ENCODE measurements at places on chromosomes 2 and 18.
A peak's percentile ranks its signal among the peaks of the same experiment; 100 is the strongest.

GRCh38 chr2:212928681-212929080 lies 222.7 kb downstream of the IKZF2 start:
- DNase-seq: no peak

DNA sequence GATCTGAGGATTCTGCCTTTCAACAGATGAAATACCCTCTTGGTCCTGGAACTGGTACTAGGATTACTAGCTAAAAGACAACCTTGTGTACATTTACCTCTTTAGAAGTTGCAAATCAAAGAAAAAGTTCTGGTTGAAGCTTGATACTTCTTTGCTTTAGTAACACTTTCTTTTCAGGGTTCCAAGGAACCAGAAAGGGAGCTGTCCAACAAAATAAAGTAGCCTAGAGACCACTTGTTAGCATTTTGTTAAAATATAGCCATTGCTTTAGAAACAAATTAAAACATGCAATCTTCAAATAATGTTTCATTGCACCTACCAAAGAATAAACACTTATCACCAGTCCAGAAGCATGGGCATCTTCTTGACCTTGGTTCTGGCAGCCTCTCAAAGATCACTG lies 117.9 kb upstream of the MAP3K20 start:
- DNase-seq: no peak

- peak; percentile 14 for DNase-seq
Measured at GRCh38 chr2:217836901-217837491, 165.8 kb downstream of the TNS1 start.

- peak; percentile 83 for DNase-seq
Measured at GRCh38 chr2:164706522-164706921, 85.2 kb upstream of the GRB14 start.

DNA sequence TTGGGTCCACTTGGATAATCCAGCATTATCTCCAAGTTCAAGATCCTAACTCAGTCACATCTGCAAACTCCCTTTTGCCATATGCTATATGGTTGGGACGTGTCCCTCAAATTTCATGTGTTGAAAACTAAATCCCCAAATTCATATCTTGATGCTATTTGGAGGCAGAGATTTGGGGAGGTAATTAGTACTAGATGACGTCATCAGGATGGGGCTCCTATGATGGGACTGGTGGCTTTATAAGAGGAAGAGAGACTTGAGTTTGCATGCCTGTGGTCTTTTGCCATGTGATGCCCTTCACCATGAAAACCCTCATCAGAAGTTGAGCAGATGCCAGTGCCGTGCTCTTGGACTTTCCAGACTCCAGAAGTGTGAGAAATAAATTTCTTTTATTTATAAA lies 16.8 kb upstream of the SMAD4 start:
- no peak for DNase-seq

GRCh38 chr2:42754021-42754775 lies 9.7 kb downstream of the OXER1 start:
- no peak for DNase-seq

DNA sequence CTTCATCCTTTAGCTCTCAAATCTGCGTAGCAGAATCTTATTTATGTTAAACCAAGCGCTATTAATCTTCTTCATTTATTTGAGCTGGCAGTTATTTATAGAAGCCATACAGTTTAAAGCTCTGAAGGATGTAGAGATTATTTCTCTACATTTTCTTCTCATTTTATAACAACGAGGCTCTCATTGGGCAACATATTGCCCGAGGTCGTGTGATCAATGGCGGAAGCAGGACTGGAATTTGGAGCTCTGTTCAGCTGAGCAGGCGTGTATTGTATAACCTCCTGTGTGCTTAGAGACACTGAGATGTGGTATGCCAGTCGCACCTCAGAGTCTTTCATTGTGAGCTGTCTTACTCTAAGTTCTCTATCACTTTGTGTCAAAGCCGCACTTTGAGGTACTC lies 17.5 kb upstream of the DRC1 start:
- DNase-seq: peak; percentile 46

DNA sequence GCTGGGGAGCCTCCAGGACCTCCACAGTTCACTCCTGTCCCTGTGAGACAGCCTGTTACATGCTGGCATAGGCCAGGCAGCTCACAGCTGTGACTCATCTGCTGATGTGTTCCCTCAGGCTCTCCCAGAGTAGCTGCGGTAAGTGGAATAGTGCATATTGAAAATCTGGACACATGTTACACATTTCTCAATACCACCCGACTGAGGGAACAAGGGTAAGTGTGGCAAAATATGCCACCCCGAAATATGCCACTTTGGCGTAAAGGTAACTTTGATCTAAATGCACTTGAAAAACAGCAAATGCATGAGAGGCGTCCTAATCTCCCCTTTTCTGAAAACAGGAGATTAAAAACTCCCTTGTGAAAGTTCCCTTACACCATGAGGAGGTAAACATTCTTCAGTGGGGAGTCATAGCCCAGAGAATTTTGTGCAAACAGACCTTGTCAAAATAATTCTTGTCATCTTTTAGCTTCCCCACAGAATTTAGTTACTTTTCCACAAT lies 557.9 kb downstream of the CCDC85A start:
- peak; percentile 96 for DNase-seq

GRCh38 chr2:149601141-149601796 lies 13.7 kb upstream of the MMADHC start:
- DNase-seq: peak; percentile 48

GRCh38 chr2:96374211-96374951 lies 38.8 kb downstream of the NCAPH start:
- peak; percentile 18 for DNase-seq

DNA sequence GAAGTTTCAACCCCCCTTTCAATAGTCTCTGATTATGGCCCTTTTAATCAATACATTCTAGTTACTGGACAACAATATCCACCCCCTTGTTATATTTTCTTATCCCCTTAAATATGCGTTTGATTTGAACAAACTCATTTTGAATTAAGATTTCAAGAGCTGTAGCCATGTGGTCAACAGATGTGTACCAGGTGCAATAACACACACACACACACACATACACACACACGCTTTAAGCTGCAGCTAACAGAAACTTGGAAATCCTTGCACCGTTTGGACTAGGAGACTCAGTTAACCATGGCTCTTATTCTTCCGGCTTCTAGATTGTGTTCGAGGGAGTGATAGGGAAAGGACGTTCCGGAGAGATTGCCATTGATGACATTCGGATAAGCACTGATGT lies 82.8 kb downstream of the NRP2 start:
- DNase-seq: no peak

DNA sequence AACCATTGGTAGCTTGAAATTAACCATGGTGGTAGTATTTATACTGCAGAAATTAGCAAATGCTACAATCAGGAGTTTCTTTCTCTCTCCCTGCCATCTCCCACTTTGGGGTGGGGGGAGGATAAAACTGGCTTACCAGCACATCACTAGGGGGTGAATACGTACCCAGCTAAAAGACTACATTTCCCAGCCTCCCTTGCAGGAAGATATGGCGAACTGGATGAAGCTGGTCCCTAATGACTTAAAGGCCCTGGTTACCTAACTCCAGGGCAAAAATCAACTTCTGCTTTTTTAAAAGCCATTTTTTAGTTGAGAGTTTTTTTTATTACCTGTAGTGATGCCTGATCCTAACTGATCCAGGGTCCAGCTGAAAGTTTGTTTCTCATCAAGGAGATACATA lies 70.3 kb upstream of the RAB12 start:
- DNase-seq: no peak

- DNase-seq: no peak
Measured at GRCh38 chr2:150464270-150464669, 23.2 kb downstream of the RND3 start.

DNA sequence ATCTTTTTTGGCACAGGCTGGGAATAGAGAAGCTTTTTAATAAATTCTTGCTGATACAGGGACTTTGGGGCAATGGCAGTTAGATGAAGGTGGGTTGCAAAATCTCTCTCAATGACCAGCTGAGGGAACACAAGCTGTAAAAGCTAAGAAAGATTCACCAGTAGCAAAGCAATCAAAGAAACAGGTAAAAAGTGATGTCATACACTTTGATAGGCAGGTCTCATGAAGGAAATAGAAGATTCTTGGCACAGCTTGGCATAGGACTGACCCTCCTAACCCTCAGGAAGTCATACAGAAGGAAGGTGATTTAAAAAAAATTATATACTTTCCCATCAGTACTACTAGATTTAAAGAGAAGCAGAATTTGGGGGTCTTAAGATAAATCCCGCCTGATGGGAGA lies 263.6 kb downstream of the LPIN1 start:
- DNase-seq: no peak

DNA sequence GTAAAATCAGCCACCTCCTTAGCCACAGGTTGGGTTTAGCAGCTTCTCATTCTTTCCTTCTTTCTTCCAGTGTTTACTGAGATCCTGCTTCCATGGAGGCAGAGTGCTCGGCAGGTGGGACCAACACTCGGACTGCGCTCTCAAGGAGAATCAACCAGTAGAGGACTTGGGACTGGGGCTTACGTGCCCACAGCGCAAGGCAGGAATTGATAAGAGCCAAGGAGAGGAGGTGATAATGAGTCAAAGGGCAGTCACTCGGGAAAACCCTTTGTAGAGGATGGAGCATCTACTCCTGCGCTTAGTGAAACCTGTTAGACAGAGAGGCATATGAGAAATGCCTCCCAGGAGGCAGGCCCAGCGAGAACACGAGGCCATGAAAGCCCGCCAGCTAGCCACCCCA lies 2.9 kb upstream of the MRO start:
- no peak for DNase-seq

- no peak for DNase-seq
Measured at GRCh38 chr2:219918254-219918653, 290.8 kb downstream of the SLC4A3 start.

DNA sequence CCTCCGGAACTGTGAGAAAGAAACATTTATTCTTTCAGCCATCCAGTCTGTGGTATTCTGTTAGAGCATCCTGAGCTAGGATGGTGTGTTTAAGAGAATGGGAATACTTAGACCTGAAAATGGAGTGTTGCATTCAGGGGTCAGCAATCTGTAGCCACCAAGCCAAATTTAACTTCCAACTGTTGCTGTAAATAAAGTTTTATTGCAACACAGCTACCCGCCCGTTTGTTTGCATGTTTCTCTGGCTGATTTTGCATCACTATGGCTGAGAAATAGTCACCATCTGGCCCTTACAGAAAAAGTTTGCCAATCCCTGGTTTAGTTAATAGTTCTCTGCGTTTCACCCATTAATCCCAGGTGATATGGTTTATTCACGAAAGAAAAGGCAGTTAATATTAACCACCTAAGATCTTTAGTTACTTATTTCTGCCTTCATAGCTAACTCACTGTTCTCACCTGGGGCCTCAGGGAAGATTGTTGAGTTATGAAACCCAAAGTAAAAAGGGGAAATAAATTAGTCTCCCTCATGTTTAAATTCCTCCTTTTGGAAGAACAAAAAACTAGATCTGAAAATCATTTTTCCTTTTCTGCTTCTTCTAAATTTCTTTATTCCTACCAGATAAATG lies 9.5 kb upstream of the CYS1 start:
- DNase-seq: no peak

DNA sequence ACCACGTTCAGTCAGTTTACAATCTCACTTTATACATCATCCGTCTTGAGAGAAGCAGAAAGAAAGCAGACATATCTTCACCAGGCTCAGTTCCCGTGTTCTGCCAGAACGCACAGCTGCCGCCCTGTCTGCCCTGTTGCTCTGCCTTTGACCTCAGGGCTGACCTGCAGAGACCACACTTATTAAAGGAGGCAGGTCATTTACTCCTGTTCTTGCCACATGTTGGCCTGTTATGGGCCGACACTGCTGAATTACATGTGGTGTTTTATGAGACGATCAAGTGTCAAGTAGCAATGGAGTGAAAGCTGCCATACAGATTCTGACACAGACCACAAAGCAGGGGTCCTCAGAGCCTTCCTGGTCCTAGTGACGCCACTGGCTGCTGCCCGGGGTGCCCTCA lies 232.2 kb downstream of the TTC32 start:
- DNase-seq: no peak

DNA sequence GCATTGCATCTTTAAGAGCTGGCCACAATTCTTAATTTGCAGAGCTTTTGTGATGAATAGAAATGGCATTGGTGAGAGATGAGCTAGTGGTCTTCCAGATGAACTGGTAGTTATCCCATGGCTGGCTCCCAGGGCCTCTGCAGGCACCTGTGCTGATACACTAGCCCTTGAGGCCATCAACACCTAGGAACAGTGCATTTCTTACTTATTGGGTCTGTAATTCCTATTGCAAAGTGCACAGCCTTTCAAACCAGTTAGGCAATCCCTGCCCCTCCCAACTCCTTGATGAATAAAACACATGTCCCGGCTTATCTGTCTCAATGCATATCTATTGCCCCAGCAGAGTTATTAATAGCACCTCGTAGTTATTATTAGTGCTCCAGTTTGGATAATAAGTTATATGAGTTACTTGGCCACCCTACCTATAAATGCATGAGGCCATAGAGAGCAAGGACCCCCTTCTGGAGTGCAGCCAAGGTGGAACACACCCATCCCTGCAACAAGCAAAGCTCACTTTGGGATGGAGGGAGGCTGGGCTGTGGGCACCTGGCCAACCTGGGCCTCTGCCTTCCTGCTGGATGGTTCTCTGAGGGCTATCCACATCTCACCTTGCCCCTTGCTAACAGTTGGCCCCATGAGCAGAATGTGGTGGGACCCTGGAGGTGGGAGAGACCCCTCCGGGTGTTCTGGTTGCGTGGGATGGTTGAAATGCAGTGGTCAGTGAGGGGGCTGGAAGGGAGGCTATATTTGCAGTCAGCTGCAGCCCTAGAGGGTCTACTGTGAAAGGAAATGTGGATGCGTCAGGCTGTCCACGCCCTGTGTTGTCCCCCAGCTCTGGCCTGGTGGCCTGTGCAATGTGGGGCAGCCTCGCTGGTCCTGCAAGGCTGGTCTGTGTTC lies 455.9 kb upstream of the HS6ST1 start:
- DNase-seq: no peak

- DNase-seq: no peak
Measured at GRCh38 chr18:72727038-72727655, 140.6 kb downstream of the NETO1 start.

DNA sequence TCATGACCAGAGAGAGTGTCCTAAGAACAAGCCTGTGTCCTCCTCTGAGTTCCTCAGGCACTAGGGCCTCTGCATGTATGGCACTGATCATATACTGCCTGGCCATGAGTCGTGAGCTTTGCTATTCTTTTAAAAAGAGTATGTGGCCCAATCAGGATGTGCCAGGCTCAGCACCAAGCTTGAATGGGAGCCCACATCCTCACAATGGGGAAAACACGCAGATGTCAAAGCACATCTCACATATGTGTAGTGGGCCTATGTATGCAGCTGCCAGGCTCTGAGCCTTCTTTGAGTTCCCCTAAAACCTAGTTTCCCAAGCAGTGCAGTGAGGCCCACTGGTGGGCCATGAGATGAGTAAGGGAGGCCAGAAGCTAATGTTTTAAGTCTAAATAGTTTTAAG lies 69.9 kb upstream of the SLC1A4 start:
- no peak for DNase-seq

GRCh38 chr2:150570712-150571111 lies 83.2 kb upstream of the RND3 start:
- DNase-seq: peak; percentile 93

DNA sequence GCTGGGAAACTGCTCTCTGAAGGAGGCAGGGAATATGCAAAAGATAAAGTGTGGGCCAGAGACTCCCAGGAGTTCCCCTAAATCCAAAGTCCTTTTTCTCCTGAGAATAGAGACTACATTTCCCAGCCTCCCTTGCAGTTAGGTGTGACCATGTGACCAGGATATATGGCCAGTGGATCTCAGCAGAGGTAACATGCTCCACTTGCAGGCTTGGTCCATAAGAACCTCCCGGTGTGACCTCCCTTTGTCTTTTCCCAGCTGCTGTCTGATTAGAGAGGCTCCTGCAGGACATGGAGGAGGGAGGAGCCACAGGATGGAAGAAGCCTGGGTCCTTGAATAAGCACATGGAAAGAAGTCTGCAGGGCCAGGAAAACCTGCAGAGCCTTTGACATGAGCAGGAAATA lies 76.2 kb downstream of the TGFA start:
- DNase-seq: no peak
